ENCODE measurements at places on chromosomes 4 and X. TPM values are rescaled to one million over a fixed set of nuclear protein-coding genes. Genes with fewer than 3 reads are reported as not detected.

SAGE1 gene
- polyA plus RNA-seq, result not detected

NAP1L5 gene
- 12.0 TPM for polyA plus RNA-seq

RADX gene
- polyA plus RNA-seq, result 5.8 TPM

STPG2 gene
- 0.65 TPM for polyA plus RNA-seq

SPATA18 gene
- 1.4 TPM for polyA plus RNA-seq

CFP gene
- polyA plus RNA-seq, result 2.6 TPM

GUCY1A1 gene
- 84.8 TPM for polyA plus RNA-seq

CPLX1 gene
- 3.0 TPM for polyA plus RNA-seq

TMPRSS11B gene
- not detected for polyA plus RNA-seq

FRG2 gene
- not detected for polyA plus RNA-seq

CTAG2 gene
- polyA plus RNA-seq, result not detected

SHOX gene
- polyA plus RNA-seq, result 0.13 TPM
